Right kidney (tissue), 9 donors: ENCODE measurements at places on chromosomes 11 and 22.

DNA sequence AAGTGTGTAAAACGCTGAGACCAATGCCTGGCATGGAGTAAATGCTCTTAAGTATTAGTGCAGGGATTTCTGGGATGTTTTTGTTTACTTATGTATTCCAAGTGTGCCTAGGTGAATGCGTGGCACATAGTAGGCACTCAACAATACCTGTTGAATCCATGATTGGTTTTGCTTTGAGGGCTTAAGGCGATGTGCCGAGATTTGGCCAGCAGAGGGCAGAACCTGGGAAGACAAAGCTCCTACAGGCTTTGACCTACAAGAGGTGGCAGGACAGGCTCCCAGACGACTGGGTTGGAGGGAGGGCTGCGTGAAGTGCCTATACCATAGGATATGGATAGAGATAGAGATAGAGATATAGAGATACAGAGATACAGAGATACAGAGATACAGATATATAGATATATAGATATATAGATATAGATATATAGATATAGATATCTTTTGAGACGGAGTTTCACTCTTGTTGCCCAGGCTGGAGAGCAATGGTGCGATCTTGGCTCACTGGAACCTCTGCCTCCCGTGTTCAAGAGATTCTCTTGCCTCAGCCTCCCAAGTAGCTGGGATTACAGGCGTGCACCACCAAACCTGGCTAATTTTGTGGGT is 13.9 kb downstream of the KCNE3 start:
- no peak for DNase-seq

DNA sequence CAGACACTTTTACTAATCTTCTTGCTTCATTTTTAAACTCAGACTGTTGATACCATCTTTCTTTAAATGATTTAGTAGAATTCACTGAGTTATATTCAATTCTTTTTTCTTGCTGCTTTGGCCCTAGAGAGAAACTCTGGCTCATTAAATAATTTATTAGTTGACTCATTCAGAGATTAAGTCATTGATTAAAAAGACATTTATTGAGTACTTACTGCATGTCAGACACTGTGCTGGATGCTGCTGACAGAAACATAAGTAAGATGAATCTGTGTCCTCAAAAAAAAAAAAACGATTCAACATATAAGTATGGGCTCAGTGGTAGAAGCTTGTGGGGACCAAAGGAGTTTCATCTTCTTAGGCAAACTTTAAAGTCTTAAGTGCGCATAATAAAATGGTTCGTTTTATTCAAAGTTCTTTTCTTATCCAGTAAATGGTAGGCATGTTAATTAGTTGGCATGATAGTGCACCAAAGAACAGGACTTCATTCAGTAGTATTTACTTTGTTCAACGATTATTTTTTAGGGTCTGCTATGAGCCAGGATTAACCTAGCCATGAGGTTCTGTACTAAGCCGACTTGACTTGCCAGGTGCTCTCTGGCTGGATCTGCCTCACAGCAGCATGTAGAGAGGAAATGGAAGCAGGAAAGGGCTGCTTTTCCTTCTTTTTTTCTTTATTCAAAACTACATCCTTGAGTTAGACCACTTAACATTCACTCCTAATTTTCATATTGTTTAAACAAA is 281.0 kb upstream of the CTSC start:
- no peak for DNase-seq

DNA sequence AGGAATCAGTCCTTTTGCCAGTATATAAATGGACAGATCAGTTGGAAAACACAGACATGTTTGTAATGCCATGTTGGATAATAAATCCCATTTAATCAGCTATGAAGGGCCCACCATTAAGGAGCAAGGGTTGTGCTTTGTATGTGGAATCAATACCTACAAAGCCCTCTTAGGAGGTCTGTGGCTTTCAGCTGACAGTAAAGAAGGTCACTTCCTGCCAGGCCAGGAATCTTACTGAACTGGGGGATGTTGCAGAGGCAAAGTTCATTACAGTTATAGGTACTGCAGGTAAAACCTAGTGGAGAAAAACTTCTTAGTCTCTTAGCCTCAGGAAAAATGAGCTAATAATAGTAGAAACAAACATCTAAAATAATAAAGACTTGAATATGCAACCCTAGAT is 129.5 kb downstream of the FAM76B start:
- DNase-seq = no peak

GRCh38 chr22:30429887-30430286 is 4.3 kb downstream of the MTFP1 start:
- DNase-seq = no peak

GRCh38 chr11:114610550-114610949 is 15.0 kb upstream of the NXPE4 start:
- no peak for DNase-seq

DNA sequence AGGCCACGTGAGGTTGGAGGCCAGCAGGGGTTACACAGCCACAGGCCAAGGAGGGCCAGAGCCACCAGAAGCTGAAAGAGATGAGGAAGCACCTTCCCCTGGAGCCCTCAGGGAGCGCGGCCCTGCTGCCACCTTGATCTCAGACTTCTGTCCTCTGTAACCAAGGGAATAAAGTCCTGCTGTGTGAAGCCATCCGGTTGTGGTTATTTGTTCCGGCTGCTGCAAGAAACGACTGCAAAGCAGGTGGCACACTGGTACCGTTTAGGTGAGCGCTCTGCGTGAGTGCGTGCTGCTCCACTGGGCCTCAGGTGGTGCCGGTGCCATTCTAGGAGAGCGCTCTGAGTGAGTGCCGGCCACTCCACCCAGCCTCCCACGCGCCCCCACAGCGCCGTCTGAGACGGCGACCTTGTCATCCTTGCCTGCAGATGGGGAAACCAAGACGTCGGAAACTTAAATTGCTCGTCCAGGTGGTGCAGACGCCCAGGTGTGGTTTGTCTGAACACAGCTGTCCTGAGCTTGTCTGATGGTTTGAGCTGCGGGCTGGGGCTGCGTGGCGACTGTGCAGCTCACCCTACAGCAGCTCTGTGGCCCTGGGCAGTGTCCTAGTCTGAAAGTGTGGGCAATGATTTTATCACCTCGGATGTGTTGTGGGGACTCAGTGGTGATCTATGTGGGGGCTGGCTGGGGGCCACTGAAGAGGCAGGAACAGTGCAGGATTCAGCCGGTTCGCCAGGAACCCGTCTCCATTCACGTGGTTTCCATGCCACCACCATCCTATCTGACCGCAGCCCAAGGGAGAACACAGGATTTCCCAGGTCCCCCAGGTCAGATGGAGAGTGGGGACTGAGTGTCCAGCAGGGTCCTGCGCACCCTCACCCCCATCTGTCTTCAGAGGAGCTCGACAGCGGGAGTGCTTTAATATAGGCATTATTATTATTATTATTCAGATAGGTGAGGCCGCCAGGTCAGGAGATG is 4.6 kb upstream of the MRGPRG start:
- DNase-seq = no peak

DNA sequence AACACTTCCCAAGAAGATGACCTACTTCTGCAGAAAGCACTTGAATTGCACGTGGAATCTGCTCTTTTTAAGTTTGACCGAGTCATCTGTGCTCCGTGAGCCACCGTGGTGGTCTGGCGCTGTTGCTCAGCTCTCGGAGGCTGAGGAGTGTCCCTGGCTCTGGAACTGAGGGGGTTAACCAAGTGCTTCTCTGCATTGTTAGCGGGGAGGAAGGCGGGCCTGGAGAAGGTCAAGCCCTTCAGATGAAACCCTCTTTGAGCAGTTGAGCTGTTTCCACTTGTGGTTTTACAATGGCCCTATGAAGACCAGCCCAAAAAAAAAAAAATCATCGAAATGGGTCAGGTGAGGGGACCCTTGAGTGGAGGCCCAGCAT is 286.4 kb downstream of the NTM start:
- no peak for DNase-seq

DNA sequence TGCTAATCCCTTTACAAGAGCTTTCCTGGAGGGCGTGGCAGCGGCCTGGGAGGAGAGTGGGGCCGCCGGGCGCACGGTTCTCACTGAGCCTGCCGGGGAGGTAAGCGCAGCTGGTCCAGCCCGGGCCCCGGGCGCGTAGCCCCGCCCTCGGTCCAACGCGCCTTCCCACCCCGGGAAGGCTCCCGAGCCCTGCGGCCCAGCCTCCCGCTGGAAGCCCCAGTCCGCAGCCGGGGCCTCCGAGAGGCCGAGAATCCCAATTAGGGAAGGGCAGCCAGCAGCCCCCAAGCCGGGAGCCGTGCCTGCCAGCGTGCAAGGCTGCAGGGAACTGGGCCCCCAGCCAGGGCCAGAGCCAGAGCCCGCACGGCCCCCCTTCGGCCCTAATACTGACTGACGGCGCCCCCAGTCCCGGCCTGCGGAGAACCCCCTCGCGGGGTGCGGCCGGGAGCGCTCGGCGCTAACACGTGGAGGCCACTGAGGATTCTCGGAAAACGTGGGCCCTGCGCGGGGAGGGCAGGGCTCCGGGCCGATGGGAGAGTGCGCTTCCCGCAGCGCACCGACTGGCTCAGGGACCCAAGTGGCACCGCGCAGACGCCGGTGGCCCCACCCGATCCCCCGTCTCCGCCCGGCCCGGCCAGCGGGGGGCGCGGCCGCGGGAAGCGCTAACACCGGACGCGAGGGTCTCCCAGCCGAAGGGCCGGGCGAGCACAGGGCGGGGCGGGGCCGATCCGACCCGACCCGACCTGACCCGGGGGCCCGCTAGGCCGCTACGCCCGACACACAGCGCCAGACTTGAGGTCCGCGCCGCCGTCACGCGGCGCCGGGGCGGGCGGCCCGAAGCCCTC is 5.7 kb downstream of the ZFTA start:
- peak; percentile 81 for DNase-seq

GRCh38 chr11:12761029-12761428 is 86.8 kb downstream of the TEAD1 start:
- DNase-seq = no peak

DNA sequence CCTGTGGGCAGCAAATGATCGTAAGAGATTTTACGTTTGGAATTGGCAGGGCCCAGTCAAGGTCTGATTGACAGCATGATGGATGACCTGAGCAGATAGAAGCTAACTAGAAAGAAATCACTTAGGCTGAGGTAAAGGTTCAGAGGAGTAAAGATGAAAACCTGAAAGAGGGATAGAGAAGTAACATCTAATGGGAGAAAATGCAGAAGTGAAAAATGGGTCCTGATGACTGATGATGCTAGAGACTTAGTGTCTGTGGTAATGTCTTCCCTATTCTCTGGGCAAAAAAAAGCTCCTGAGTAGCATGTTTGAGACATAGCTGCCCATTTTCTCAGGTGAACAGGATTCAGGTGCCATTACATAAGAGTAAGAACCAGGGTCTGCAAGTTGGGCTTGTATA is 628.8 kb upstream of the ANO5 start:
- no peak for DNase-seq

DNA sequence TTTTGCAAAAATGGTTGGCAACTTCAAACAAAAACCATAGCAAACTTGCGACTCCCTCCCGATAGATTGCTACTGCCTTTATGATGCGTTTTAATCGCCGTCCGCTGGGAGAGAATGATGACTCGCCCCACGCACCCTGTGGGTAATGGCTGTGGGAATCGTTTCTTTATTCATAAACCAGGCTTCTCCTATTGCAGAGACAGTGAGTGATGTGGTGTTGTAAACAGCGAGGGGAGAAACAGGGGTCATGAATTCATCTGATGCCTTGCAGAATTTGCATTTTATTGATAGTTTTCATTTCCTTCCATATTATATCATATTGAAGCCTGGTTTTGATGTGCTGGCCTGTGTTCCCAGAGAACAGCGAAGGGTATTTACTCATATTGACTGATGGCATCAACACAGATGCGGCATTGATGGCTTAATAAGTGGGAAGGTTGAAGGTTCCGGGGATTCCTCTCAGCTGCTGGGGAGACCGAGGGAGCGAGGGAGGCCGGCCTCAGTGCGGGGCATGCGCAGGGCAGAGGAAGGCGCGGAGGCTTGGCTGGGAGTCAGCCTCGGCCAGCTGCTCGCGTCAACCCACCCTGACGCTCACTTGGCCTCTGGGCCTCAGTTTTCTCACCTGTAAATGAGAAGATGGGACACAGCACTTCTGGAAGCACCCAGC is 41.3 kb downstream of the ARHGAP8 start:
- DNase-seq = no peak

DNA sequence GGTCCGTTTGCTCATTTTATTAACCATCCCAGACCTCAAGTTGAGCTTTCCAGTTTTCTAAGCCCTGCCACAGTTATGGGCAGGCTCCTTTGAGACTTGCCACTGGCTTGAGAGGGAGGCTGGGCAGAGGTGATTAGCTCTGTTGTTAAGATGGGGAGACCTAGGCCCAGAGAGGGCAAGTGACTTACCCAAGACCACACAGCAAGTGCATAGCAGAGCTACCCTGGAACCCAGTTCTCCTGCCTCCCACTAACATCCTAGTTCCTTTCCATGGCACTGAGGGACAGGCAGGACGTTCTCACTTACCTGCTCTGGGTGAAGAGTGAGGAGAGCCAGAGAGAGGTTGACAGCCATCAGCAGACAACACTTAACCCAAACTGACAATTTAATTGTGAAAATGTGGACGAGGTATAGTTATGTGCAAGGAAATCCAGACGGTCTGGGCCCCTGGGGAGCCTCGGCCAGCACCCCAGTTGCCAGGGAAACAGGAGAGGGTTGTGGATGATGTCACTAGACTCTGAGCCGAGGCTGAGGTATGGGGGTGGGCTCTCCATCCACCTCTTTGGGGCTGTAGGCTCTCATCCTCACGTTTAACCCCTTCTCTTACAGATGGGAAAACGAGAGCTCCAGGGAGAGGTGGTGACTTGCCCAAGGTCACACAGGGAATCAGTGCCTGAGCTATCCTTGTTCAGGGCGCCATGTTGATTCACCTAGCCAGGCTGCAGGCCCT is 12.3 kb upstream of the WNT11 start:
- DNase-seq = no peak

DNA sequence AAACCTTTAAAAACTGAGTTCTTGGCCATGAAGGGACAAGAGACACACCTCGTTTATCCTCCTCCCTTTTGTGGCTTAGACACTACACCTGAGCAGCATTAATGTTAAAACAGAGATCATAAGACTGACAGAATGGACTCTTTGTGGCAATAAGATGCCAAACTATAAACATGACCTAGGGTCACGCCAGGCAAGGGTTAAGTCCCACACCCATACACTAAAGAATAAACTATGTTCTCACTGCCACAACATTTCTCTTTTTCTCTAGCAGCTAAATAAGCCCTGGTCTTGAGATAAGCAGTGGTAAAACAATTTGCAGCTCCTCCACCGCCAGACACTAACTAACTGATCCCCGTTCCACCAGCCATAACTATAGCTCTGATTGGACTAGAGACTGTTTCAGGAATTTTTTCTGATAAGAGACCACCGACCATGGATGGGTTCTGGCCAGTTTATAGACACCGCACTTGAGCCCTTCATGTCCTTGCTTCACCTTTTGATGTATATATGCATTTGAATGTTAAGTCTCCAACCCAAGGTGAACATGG is 4.9 kb upstream of the SLCO2B1 start:
- no peak for DNase-seq
